Activated T-cell treated with anti-CD3 and anti-CD28 coated beads, Interleukin-2, amount 50 U/mL, for 4 hours (primary cell): ENCODE measurements at places on chromosomes 4 and X. TPM values are rescaled to one million over a fixed set of nuclear protein-coding genes. Genes with fewer than 3 reads are reported as not detected.

GRCh38 chr4:146260521-146260920, 46.2 kb downstream of the REELD1 start:
- no peak for DNase-seq

DNA sequence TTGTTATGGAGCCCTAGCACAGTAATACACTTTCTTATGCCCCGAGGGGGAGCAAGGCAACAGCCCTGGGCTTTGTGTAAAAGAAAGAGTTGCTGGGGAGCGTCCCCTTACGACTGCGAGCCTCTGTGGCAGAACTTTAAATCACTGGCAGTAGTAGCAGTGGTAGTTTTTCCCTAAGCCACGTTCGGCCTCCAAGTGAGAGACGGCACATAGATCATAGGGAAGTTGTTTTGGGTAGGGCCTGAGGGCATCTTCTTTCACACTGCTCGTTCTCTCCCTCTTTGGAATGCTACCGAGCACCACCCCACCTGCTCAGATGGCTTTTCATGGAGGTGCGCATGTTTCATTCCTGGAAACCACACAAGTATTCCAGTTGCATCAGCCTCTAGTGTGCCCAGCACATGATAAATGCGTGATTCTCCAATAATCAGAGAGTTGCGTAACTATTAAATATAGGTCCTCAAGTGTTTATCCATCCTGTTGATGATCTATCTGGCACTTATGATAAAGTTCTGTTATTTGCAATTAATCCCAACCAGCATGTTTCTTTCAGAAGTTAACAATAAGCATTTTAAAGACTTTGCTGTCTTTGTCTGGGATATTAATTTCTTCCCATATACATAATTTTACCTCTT, 7.0 kb upstream of the SYNPO2 start:
- DNase-seq = no peak

Gene TCEANC
- 1.4 TPM for total RNA-seq

Gene BRS3
- not detected for total RNA-seq

Gene SPANXA1
- total RNA-seq = not detected

Gene NMU
- total RNA-seq = 0.50 TPM
